Small intestine (tissue), 16 donors: ENCODE measurements at places on chromosomes 12 and 14.

- no peak for DNase-seq
These were observed 21.8 kb upstream of the RIN3 start for GRCh38 chr14:92491782-92492181.

DNA sequence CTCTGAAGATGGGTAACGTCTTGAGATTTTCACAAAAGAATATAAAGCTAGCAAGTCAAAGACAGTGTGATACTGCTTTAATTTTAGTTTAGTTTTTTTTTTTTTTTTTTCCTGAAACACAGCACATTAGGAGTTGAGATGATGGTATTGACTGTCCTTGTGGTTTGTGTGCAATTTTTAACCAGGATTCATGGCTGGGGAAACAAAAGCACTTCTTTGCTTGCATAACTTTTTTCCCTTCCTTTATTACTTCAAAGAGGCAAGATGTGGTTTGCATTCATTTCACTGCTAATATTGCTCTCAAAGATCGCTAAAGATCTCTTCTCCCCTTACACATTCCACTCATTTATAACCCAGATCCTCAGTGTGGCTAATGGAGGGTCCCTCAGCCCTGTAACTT lies 157.1 kb upstream of the PZP start:
- DNase-seq: no peak

DNA sequence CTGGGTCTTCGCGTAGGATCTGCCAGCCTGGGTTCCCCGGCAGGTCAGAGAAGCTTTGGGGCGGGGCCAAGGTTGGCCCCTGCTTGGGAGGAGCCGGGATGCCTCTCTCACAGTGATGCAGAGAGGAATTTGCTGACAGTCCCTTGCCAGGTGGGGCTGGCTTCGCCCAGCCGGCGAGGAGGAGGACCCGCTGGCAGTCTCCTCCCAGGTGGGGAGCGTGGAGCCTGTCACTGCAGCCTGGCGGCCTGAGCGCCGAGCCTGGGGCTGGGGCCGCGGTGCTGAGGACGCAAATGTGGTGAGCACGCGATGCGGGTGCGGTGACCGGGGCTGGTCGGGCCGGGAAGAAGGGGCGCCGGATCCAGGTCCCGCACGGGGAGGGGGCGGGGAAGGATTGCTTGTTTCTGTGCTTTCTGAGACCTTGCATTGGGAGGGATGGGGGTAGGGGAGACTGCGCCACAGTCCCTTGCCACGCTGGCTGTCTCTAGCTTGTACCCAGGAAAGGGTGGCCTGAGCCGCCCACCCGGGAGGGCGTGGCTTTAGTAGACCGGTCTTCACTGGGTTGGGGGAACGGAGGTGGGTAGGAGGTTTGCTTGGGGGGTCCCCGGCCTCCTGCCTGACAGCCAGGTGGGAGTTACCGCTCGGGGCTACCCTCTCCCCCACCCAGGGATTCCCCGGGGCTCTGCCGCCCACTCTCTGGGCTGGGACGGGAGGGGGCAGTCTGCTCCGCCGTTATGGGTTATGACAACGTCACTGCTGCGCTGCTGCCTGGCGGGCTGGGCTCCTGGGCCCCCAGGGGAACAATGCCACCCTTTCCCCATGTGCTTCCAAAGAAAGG lies at the start of gene TMEM63C:
Gene TMEM63C, plus strand, starts transcription at position 196 of the 835 bp plus-strand sequence. CDS start 37,016 bp downstream, outside the sequence.
- DNase-seq: peak; percentile 27

GRCh38 chr12:88577537-88577936 lies 2.7 kb downstream of the KITLG start:
- peak; percentile 25 for DNase-seq

- no peak for DNase-seq
These were observed 503.7 kb downstream of the GALC start for GRCh38 chr14:87489196-87489819.

- DNase-seq: no peak
These were observed 204.4 kb downstream of the ALX1 start for GRCh38 chr12:85484387-85484786.

- no peak for DNase-seq
These were observed 987 bp downstream of the CCER1 start for GRCh38 chr12:90953956-90954421.

DNA sequence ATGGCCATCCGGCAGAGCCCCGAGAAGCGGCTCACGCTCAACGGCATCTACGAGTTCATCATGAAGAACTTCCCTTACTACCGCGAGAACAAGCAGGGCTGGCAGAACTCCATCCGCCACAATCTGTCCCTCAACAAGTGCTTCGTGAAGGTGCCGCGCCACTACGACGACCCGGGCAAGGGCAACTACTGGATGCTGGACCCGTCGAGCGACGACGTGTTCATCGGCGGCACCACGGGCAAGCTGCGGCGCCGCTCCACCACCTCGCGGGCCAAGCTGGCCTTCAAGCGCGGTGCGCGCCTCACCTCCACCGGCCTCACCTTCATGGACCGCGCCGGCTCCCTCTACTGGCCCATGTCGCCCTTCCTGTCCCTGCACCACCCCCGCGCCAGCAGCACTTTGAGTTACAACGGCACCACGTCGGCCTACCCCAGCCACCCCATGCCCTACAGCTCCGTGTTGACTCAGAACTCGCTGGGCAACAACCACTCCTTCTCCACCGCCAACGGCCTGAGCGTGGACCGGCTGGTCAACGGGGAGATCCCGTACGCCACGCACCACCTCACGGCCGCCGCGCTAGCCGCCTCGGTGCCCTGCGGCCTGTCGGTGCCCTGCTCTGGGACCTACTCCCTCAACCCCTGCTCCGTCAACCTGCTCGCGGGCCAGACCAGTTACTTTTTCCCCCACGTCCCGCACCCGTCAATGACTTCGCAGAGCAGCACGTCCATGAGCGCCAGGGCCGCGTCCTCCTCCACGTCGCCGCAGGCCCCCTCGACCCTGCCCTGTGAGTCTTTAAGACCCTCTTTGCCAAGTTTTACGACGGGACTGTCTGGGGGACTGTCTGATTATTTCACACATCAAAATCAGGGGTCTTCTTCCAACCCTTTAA lies 1.5 kb downstream of the FOXG1 start:
- peak; percentile 38 for DNase-seq

- no peak for DNase-seq
These were observed 80.4 kb downstream of the VWF start for GRCh38 chr12:6044082-6044481.

- no peak for DNase-seq
These were observed 32.0 kb upstream of the FGD4 start for GRCh38 chr12:32367381-32367780.

DNA sequence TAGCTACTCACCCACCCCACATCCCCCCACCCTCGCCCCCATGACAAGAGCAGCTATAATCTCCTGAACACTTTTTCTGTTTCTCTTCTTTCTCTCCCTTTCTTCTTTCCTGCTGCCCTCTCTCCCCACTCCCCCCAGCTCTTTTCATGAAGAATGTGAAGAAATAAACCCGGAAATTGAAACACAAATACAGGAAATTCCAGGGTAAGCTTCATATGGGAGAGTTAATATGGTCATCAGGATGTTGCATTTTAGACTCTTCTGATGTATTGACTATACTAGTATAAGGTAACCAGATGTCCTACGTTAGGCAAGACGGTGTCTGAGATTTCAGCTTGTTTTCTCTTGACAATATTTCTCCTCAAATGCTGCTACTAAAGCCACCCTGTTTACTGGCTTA lies 41.6 kb upstream of the LRIG3 start:
- no peak for DNase-seq

- peak; percentile 40 for DNase-seq
These were observed 91.7 kb upstream of the SEL1L start for GRCh38 chr14:81625343-81625742.

GRCh38 chr12:33639975-33640374 lies 200.4 kb upstream of the SYT10 start:
- DNase-seq: no peak

DNA sequence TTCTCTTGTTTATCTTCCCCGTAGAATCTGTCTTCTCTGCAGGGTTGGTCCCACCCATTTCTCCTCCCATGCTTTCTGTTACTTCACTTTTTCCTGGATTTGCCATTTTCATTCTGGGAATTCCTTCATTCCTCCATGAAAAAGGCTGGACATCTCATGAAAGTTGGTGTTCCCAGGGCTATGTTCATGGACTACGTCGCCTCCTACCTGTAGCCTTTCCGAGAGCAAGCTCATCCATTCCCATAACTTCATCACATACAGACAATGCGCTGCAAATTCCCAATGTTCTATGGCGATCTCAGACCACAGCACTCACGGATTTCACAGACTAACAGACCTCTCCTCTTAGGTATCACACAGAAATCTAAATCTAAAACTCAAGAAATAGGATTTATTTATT lies 217.1 kb downstream of the EXOC5 start:
- DNase-seq: no peak

GRCh38 chr12:109786799-109787198 lies 46.4 kb downstream of the TRPV4 start:
- DNase-seq: no peak

- no peak for DNase-seq
These were observed 65.3 kb downstream of the PDE6H start for GRCh38 chr12:15038137-15038536.

GRCh38 chr12:24562771-24563431 lies 386.0 kb downstream of the BCAT1 start:
- DNase-seq: peak; percentile 43

GRCh38 chr14:75273272-75274049 lies 5.2 kb upstream of the FOS start:
- DNase-seq: peak; percentile 44

GRCh38 chr14:74963705-74964271 lies 8.4 kb upstream of the PGF start:
- no peak for DNase-seq

DNA sequence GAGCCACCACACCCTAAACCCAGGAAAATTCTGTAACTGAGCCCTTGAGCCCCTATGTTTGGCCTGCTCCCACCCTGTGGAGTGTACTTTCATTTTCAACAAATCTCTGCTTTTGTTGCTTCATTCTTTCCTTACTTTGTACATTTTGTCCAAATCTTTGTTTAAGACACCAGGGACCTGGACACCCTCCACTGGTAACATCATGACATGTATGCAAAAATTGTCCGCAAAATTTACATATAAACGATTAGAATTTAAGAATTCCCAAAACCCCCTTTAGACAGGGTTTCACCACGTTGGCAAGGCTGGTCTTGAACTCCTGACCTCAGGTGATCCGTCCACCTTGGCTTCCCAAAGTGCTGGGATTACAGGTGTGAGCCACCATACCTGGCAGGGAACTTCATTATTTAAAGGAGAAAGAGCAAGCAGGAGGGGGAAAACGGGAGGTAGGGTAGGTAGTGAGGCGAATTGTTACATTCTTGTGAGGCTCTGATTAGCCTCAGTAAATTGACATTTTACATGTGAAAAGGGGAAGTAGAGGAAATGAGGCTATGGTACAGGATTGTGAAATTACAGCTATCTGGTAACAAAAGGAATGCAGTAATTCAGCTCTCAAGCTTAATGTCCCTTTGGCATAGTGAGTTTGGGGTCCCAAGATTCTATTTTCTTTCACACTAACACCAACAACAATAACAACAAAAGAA lies 27.6 kb downstream of the TUBA1A start:
- DNase-seq: no peak

DNA sequence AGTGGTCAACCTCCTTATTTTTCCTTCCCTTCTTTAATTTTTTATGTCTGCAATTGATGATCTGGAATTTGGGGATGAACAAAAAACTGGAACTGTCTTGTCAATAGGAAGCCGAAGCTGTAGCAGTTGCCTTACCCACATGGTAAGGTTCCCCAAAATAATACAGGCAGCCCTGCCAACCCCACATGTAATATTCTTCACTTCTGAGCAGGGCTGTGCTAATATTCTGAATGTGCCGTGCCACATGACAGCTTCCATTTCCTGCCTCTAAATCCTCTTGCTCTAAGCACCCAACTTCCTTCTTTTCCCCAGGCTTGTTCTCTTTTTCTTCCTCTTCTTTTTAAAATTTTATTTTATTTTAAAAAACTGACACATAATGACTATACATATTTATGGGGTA lies 39.6 kb downstream of the GPATCH2L start:
- DNase-seq: no peak

- DNase-seq: no peak
These were observed at the start of gene SLC35F4 for GRCh38 chr14:57865403-57866198. TSS of gene SLC35F4 (minus strand) at chr14:57866092.

GRCh38 chr14:35578639-35579038 lies 44.7 kb downstream of the INSM2 start:
- no peak for DNase-seq

DNA sequence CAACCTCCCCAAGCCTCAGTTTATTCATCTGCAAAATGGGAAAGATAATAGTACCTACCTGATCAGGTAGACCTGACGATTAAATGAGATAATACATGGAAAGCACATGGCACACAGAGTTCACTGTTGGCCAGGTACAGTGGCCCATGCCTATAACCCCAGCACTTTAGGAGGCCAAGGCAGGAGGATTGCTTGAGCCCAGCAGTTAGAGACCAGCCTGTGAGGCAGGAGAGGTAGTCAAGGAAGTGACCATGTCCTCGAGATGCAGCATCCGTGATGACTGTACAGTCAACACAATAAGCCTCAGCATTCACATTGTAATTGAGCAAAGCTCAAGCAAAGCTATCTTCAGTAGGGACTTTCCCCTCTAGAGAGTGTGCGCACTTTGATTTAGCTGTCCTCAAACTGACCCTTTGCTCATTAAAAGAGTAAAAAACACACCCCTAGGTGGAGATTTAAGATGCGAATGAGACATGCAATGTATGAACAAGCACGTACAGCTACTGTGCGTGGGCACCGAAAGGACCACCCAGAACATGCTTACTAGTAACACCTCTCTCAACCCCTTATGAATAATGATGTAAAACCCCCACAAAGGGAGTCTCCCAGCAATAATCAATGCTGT lies 9.9 kb downstream of the ISCU start:
- no peak for DNase-seq

- DNase-seq: no peak
These were observed 50.4 kb upstream of the RIN3 start for GRCh38 chr14:92463141-92463540.

GRCh38 chr14:67225523-67225922 lies 15.7 kb upstream of the PALS1 start:
- DNase-seq: no peak

- no peak for DNase-seq
These were observed 5.0 kb downstream of the BEST3 start for GRCh38 chr12:69694123-69694522.

DNA sequence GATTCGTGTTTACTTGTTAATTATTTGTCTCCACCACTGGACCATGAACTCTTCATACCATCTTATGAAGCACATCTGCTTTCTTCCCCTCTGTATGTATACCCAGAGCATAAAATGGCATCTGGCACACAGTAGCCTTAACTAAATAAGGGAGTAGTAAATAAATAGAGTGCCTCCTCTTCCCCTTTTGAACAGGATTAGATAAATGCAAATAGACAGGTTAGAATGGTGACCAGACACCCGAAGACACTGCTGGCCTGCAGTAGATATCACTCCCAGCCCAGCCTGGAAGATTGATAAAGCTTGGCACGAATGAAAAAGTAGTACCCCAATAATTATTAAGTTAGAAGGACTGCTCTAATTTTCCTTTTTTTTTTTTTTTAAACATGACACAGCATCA lies 6.9 kb downstream of the GALNT4 start:
- DNase-seq: no peak

- peak; percentile 81 for DNase-seq
These were observed 9.9 kb downstream of the UBC start for GRCh38 chr12:124904306-124905098.

GRCh38 chr14:55333711-55334485 lies 62.7 kb downstream of the FBXO34 start:
- peak; percentile 50 for DNase-seq

GRCh38 chr14:43410631-43411030 lies 1096.5 kb downstream of the FSCB start:
- DNase-seq: no peak
